MCF 10A (cell line): ENCODE measurements at places on chromosomes 2 and 18.

DNA sequence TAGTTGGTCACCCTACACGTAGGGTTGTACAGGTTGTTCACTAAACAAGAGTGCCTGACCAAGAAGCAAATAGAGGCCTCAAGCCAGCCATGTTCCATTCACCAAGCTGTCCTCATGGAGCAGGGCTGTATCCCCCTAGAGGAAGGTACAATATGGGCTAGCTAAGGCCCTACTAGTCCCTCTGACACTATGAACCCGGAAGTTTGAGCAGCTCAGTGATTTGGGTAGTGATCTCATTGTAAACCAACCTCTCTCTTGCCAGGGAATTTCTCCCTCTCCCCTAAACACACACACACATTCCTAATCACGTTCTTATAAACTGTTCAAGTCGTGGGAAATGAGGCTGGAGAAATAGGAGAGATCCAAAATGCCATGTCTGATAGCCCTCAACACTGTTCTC lies 6.7 kb upstream of the CYS1 start:
- no peak for DNase-seq

GRCh38 chr2:99725820-99726219 lies 236.0 kb upstream of the REV1 start:
- no peak for DNase-seq

- DNase-seq, result no peak
Observed at GRCh38 chr2:39022642-39023235, 98.1 kb downstream of the SOS1 start.

DNA sequence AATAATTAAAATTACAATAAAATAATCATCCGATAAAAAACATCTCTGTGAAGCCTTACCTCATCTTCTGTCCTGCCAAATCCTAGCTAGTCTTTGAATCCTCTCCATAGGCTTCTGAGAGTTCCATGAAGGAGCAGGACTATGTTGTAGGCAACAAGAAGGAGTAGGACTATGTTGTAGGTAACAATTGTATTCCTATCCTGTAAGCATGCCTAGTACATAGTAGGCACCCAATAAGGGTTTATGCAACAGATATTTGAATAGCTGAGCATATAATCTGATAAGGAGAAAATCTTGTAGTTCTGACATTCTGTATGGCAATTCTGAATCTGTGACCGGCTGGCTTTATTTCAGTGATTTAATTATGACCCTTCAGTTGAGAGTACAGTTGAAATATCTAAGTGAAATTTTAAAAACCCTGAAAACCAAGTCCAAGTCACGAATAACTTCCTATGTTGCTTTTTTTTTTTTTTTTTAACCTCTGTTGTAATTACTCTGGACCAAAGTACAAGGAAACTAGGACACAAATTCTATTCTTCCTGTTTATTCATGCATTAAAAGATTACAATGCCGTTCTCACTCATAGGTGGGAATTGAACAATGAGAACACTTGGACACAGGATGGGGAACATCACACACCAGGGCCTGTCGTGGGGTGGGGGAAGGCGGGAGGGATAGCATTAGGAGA lies 27.8 kb downstream of the VWA3B start:
- no peak for DNase-seq

DNA sequence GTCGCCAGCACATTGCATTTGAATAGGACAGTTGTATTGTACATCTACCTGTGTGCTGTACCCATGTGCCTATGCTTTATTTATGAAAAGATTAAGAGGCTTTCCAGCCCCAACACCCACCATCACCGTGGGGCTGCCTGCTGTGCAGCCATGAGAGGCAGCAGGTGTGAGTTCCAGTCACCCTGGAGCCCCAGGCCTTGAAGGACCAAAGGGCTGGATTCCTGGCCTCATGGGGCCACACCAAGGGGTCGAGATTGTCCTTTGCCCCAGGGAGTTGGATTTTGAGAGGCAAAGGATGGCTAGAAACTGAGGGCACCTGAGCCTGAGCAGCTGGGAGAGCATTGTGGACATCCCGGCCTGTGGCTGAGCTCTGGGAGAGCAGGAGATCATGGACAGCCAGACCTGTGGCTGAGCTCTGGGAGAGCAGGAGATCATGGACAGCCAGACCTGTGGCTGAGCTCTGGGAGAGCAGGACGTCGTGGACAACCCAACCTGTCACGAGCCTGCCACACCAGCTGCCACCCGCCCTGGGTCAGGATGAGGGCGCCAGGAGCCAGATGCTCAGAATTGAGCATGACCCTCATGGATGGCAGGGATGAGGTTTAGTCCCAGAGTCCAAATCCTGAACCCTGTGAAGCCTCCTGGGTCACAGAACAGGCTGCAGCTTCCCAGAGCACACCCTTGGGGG lies 182.5 kb upstream of the RAB6C start:
- DNase-seq, result no peak
